ENCODE measurements at places on chromosomes 12 and 14. TPM values are rescaled to one million over a fixed set of nuclear protein-coding genes. Genes with fewer than 3 reads are reported as not detected.

GRCh38 chr12:80634903-80635302 is 72.5 kb upstream of the MYF6 start:
- DNase-seq = no peak

DNA sequence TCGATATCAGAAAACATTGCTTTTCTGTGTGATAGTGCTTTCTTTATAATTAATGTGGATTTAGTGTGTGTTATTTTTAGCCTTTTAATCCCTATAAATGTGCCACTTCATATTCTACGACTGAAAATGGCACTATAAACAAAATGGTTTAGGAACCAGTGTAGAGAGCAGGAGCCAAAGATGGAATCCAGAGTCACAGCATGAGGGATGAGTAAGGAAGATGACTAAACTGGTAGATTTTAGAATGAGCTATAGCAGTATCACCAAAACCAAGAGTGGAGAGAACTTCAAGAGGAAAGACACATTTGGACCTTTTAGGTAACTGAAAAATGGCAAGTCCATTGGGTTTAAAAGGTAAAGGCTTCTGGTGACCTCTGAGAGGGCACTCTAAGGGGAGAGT is 887.2 kb downstream of the NRXN3 start:
- no peak for DNase-seq

DNA sequence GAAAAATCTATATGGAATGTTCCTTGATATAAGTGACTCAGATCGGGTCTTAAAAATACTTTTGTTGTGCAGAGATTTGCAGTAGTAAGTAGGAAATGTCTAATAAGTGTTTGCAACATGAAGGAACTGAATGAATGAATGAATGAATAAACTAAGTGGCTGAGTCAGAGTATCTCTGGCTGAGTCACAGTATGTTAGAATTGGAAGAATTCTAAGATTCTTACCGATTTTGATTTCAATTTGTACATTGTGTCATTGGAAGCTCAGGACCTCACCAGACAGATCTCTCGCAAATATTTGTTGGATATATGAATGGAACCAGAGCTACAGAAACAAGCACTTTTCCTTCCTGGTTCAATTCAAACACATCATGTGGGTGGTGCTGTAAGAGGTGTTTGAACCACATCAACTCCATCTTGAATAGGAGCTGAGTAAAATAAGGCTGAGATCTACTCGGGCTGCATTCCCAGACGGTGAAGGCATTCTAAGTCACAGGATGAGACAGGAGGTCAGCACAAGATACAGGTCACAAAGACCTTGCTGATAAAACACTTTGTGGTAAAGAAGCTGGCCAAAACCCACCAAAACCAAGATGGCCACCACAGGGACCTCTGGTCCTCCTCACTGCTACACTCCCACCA is 123.9 kb upstream of the FOXN3 start:
- DNase-seq = no peak

DNA sequence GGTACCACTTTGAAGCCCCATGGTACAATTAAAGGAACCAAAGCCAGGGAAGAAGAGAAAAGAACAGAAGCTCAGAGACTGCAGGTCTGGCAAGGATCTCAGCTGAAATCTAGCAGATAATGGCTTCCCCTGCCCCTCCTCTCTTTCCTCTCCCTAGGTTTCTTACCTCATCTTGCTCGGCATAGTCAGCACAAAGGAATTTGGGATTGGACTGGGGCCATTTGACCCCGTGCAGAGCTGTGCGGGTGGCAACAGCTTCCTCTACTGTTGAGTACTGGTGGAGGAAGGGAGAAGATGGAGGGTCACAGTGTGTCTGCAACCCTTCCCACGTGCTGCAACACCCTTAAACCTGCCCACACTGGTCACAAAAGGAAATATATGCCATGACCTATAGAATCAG is 4.7 kb upstream of the CDH24 start:
- DNase-seq = no peak

DNA sequence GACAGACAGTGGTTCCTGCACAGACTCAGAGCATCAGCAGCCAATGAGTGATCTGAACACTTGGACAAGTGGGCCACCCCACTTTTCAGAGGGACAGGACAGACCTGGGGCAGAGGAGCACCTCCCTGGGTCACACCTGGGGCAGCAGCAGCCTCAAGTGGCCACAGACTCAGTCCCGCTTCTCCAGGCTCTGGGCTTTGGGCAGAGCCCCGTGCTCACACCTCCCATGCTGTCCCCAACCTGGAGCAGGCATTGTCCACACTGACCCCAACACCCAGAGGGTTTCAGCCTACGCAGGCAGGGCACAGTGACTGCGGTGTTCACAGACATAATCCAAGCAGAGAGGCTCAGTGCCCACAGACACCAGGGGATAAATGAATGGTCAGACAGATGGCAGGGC is 135.5 kb upstream of the SFSWAP start:
- DNase-seq = no peak

DNA sequence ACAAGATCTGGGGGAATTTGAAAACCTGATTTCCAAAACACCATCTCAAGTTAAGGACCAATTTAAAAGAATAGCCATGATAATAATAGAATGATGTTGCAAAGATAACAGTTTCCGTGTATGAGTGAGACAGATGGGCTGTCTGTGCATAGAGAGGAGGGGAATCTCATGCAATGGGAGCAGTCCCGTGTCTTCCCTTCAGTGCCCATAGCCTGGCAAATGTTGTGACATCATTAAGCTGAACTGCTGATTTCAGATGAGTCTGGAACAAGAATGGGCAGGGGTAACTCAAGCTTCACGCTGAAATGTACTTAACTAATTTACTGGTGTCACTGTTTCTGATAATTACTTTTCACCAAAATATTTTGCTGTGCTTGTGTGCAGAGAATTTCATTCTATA is 454.0 kb downstream of the FOXG1 start:
- DNase-seq = no peak

DNA sequence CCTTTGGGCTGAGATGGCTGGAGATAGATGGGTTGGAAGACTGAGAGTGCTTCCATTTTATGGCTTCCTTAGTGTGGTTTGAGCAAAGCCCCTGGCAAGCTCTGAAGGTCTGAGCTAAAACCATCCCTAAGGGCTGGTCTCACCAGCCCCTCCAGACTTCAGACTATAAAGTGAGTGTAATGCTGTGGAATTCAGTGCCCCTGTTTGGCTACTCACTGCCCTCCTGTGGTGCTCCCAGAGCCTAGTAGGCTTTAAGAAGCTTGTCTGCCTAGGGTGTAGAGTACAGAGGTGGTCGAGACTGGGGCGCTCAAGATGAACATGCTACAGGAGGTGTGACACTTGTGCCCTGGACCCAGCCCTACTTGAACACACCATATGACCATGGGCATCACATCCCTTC is 246.7 kb upstream of the FKBP4 start:
- DNase-seq = no peak

GRCh38 chr14:100045642-100046344 is 19.4 kb upstream of the EVL start:
- no peak for DNase-seq

DNA sequence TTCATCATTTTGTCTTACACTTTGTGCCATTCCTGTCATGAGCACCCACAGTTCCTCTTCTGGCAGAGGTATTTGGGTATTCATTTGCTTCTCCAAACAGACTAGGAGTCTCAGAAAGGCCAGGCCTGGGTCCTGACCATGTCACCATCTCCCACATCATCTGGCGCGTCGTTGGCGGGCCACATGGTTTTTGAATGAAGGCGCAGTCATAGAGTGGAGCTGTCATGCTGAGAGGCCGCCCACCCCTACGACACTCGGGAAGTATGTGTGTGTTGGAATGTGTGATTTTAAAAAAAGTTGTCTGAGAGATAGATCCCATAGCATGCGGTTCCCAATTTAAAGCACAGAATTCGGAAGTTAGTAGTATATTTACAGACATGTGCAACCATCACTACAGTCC is 15.6 kb upstream of the TTC7B start:
- DNase-seq = no peak

DNA sequence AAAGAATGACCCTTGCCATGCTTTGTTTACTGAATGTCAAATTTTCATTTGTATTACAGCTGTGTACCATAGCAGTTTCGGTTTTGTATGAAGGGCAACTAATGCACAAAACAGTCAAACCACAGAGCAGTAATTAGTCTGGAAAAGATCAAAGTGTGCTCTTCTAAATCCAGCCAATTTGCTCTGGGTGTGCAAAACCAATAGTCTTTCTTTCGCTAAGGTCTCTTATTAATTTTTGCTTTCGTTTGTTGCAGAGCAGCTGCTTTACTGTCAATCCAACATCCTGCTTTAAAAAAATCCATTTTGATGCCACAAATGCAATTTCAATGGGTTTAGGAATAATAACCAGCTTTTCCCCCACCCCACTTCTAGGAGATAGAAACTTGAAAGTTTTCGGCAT is 114.2 kb downstream of the BRMS1L start:
- DNase-seq = no peak

- no peak for DNase-seq
Measured at GRCh38 chr14:100626614-100627013, 39.4 kb upstream of the BEGAIN start.

- DNase-seq = no peak
Measured at GRCh38 chr12:81329085-81329484, 251.2 kb downstream of the ACSS3 start.

GRCh38 chr14:71741241-71741640 is 191.0 kb upstream of the RGS6 start:
- no peak for DNase-seq

DNA sequence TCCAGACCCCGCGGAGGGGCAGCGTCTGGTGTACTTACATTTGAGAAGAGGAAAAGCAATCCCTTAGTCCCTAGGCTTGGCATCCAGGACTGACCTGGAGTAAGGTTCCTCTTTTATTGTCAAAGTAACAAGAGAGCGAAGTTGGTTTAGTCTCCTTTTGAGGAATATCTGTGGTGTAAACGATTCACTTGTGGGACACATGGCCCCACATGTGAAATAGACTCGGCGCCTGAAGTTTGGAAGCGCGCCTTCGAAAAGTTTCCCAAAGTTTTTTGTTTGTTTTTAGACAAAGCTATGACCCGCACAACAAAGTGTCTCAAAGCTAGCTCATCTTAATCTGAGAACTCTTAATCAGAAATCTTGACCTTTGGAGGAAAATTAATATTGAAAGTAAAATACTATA is 744 bp downstream of the STYX start:
- no peak for DNase-seq

GRCh38 chr12:102026728-102027127 is 35.1 kb downstream of the WASHC3 start:
- no peak for DNase-seq

DNA sequence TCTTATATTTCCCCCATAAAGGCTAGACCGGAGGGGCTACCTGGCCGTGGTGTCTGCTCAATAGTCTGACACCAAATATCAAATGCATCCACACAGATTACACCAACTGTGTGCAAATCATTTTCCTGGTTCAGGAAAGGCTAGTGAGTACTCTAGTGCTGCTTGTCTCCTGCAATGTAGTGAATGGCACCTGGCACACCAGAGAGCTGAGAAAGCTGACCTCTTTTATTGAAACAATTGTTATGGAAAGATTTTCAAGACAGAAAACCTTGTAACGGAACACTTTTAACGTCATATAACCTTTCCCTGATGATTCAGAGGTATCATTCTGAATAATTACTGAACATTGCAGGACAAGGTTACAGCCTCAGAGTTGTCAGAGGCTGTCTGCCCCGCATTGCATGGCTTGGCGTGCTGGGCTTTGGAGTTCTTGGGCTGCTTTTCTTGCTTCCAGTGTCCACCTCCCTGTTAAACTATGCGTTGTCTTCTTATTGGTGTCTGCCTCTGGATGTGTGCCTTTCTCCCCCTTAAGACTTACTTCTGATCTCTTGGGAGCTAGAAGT is 40.7 kb upstream of the HDAC7 start:
- DNase-seq = no peak

DNA sequence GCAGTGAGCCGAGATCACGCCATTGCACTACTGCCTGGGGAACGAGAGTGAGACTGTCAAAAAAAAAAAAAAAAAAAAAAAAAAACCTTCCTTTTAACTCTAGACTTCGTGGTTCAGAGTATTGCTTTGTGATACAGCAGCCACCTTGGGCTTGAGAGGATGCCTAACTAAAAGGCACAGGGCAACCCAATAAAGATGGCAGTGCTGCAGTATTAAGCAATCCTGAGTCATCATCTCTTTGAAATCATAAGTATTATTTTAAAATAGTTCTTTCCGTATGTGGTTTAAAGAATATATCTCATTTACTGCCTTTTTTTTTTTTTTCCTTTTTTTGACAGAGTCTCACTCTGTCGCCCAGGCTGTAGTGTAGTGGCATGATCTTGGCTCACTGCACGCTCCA is 116.1 kb downstream of the PLEKHA5 start:
- DNase-seq = no peak

DNA sequence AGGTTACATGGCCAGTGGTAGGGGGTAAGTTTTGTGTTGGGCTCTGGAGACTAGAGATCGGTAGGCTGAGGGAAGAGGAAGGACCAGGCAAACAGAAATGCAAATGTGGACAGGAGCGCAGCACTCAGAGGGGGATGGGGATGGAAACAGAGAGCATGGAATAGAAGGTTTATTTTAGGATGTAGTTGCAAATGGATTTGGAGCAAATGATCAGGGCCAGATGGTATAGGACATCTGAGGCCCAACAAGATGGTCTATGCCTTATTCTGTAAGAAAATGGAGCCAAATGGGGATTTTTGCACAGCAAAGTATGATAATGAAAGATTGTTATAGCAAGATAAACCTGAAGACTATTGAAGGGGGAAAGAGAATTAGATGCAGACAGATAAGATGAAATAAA is 102.5 kb upstream of the PTPRB start:
- no peak for DNase-seq

DNA sequence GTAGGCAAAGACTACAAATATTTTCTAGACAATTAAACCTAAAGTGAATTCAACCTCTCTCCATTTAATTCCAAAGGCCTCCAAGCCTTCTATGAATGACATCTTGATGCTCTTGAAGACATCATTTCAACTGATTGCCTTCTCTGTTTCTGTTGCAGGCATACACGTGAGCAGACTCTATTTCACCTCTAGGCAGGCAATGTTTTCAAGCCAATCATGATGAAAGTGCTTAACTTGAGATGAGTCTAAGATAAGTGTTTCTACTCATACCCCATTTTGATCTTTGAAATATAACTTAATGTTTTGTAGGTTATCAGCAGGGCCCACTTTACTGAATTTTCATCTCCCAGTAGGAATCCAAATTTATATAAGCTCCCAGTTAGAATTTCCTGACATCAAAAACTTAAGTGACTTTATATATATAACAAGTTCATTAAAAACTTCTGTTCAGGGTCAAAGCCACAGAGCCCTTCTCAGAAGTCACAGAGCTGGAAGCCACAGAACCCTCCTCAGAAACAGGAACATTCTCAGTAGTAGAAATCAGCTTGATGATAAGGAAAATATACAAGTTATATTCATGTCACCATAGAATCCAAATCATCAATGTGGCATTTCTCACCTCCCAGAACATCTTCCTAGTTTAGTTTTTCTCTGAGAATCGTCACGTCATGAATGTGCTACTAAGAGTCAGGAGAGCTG is 108.5 kb downstream of the PHLDA1 start:
- no peak for DNase-seq

Gene CLEC2D
- total RNA-seq = 296 TPM

Gene TCTN1
- total RNA-seq = 4.3 TPM

Gene MGP
- total RNA-seq = 0.20 TPM

Gene NKX2-1
- total RNA-seq = not detected

Gene DDN
- total RNA-seq = 0.10 TPM

Gene IGF1
- total RNA-seq = 0.10 TPM

Gene SIX6
- total RNA-seq = not detected
